ENCODE measurements at places on chromosomes 11 and 22.

DNA sequence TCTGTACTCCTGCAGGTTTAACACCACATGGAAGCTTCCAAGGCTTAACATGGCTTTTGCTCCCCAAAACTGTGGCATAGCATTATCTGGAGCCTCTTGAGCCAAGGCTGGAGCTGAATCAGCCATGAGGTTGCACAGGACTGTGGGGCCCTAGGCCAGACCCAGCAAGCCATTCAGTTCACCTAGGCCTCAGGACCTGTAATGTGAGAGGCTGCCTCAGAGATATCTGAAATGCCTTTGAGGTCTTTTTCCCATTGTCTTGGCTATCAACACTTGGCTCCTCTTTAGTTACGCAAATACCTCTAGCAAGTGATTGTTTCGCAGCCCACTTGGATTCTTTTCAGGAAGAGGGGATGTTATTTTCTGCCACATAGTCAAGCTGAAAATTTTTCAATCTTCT lies 72.0 kb downstream of the VPREB1 start:
- no peak for DNase-seq

DNA sequence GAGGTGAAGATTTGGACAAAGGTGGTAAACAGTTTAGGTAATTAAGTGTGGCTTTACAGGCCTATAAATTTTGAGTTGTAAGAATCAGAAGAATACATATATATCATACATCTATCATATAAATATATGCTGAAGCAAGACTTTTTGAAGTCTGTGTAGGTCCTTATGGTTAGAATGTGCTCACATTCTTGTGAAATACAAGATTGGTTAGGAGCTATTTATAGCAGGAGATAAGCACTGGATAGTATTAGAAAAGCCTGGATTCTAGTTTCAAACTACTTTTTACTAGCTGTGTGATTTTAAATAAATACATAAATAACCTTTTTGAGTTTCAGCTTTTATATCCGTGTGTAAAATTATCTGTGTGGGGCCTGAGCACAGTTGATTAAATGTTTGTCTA lies 42.3 kb downstream of the ANKRD42 start:
- no peak for DNase-seq

DNA sequence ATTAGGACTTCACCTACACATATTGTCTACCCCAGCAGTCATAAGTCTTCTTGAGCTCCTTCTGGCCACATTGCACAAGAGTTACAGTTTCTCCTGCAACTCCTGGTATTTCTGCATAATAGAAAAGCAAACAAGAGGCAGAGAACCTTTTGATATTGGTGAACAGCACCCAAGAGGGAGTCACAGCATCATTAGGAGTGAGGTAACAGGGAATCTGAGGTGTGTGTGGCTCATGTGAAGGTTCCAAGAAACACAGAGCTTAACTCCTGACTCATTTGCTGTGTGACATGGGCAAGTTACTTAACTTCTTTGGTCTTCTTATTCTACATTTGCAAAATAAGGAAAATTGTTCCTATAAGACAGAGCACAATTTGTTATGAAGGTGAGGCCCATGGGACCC lies 374.6 kb downstream of the INSC start:
- no peak for DNase-seq

DNA sequence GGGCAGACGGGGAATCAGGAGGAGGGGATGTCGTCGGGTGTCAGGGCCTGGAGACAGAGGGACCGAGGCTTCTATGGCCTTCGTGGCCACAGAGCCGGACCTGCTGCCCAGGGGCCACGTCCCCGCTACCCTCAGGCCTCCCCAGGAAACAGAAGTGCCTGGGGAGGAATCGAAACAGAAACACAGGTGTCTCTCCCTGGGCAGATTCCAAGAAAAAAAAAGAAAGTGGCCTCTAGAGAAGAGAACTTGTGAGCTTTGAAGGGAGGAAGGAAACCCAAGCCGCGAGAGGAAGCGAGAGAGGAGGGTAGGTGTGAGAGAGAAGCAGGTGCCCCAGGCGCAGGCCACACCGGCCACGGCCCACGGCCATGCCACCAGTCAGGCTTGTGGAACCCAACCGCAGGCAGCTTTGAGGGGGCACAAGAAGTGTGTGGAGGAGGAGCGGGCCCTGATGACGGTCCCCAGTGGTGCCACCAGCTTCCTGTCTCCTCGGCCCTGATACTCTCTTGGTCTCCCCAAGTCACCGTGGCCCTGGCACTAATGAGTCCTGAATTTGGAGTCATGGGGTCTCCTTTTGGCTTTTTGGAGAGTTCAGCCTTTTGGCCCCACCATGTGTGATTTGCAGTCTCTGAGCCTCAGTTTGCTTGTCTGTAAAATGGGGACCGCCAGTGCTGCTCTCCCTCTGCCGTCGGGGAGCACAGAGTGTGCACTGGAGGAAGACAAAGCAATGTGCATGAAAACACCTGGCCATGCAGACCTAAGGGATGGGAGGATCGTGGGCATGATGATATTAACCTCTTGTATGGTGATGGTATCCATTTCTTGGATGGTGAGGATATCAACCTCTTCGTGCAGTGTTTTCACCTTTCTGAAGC lies 25.2 kb downstream of the LIF start:
- DNase-seq = no peak

DNA sequence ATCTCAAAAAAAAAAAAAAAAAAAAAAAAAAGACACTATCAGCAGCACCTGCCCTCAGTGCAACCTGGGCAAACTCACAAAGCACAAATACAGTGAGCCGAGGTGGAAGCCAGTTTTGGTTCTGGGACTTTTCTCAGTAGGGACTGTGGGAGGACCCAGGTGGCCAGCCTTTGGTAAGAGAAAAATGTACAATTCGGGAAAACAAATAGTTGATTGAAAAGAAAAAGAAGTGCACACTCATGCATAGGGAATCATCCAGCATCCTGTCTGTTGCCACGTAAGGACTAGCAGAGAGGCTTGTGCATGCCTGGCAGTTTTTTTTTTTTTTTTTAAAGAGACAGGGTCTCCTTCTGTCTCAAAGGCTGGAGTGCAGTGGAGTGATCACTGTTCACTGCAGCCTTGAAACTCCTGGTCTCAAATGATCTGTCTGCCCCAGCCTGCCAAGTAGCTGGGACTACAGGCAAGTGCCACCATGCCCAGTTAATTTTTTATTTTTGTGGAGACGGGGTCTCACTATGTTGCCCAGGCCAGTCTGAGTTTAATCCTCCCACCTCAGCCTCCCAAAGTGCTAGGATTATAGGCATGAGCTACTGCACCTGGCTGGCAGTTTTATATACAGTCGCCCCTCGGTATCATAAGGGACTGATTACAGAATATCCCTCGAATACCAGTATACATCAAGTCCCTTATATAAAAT lies 36.7 kb downstream of the TPST2 start:
- DNase-seq = no peak

DNA sequence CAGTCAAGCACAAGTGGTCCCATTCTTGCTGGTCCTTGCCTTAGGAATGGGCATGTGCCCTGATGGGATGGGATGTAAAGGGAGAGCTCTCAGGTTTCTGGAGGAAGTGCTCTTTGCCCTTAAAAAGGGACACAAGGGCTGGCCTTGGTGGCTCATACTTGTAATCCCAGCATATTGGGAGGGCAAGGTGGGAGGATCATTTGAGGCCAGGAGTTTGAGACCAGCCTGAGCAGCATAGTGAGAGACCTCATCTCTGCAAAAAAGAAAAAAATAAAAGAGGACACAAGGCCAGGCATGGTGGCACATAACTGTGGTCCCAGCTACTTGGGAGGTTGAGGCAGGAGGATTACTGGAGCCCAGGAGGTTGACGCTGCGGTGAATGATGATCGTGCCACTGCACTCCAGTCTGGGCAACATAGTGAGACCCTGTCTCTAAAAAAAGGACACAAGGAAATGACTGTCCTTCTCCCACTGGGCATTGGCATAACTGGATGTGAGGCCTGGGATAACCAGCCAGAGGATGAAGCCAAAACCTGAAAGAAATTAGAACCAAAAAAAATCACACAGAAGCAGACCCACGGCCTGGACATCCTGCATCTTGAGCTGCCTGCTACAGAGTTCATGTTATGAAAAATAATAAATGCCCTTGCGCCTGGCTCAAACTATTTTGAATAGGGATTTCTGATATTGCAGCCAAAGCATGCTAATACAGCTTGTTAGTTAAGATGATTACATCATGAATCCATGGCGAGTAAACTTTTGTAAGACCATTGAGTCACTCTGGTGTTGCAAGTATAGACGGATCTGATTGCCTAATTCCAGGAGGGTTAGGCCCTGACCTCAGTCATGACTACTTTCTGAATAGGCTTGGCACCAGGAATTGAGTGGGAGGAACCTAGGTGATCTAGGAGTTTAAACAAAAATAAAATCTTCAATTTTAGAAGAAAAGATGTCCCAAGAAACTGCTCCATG lies 12.9 kb upstream of the CRKL start:
- no peak for DNase-seq

DNA sequence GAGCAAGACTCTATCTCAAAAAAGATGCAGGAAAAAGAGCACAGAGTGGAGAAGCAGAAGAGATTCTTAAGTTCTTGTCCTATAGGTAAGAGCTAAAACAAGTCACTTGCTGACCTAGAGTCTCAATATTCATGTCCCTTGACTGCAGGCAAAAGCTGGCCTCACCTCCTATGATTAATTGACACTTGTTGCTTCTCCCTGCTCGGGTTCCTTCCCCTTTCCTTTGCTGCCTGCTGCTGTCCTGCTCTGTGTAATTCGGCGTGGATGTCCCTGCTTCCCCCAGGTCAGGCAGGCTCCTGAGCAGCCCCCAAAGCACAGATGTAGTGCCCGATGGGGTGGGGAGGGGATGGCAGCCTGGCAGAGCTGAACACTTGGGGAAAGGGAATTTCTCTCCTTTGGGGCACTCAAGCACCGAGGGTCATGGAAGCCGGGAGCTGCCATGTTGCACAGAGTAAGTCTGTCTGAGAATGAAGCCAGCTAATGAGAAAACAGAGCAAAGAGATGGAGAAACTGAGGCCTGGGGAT lies 60.8 kb upstream of the NUP50 start:
- DNase-seq = no peak

DNA sequence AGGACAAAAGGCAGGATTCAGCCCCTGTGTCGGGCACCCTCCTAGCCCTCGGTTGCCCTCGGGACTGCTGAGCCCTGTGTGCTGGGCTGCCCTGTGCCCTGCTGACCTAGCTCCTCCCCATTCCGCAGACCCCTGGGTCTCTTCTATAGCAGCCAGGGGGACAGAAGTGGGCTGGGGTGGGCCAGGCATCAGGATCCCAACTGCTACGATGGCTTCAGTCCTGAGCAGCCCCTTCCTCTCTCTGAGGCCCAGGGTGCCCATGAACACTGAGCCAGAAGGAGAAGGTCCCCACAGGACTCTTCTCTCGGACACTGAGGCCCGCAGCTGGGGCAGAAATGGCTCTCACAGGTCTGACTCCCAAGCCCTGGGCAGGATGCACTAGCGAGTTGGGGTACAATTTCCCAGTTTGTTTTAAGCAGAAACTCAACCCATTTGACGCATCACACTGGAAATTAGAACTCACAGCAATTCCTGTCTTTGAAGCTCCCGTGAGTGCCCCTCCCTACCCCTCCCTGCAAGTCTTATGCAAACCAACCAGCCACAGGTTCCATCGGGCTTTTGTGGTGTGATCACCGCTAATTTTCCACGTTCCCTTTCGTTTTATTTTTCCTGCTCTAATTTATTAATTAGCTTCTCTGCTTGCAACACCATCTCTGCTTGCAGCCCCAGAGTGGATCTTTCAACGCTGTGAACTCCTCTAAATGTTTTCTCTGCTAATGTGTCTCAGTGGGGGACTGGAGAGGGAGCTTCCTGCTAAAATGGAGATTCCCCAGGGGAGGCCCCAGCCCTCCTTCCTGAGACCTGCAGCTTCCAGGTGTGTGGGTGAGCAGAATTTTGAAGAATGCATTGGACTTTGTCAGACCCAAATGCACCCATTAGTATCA lies 56.7 kb downstream of the PHF21B start:
- no peak for DNase-seq

DNA sequence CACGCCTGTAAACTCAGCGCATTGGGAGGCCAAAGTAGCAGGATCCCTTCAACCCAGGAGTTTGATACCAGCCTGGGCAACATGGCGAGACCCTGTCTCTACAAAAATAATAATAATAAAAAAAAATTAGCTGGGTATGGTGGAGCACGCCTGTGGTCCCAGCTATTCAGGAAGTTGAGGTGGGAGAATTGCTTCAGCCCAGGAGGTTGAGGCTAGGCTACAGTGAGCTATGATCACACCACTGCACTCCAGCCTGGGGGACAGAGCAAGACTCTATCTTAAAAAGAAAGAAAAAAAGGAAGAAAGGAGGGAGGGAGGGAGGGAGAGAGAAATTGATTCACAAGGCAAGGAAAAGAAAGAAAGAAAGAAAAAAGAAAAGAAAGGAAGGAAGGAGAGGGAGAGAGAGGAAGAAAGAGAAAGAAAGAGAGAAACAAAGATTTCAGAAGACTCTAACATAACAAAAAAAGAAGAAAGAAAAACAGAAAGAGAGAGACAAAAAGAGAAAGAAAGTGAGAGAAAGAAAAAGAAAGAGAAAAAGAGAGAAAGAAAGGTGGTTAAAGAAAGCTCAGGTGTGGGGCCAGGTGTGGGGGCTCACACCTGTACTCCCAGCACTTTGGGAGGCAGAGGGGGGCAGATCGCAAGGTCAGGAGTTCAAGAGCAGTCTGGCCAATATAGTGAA lies 37.3 kb upstream of the MYH9 start:
- no peak for DNase-seq

- no peak for DNase-seq
These were observed 4.1 kb downstream of the TRABD start for GRCh38 chr22:50189849-50190181.

DNA sequence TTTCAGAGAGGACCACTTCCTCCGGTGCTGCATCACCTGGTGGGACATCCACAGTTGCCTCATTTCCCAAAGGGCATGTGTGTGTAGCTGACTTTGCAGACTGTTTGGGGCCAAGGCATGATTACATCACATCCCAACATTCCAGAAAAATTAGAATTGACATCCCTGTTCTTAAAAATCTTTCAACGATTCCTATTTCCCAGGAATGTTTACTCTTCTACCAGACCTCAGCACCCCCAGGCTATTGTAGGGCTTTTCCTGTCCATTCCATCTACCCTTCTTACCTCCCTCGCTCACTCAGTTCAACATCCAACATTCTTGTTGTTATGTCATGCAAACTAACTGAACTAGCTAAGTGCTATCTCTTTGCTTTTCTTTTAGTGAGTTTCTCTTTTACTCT lies 37.3 kb downstream of the PIWIL4 start:
- DNase-seq = no peak

DNA sequence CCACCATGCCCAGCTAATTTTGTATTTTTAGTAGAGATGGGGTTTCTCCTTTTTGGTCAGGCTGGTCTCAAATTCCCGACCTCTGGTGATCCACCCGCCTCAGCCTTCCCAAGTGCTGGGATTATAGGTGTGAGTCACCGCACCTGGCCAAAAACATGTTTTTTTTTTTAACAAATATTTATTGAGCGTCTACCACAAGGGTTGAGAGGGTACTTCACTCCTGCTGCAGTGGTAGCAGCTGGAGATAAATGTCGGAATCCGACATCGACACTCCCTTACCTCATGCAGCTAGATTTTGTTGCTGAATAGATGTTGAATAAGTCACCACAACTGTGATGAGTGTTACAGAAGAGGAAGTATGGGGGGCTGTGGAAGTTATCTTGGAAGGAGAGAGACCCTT lies 971 bp downstream of the DNAJB13 start:
- DNase-seq = no peak

- peak; percentile 79 for DNase-seq
These were observed 712 bp upstream of the SLC2A11 start for GRCh38 chr22:23856721-23857605.
